ENCODE measurements at places on chromosomes 6 and 20. TPM values are rescaled to one million over a fixed set of nuclear protein-coding genes. Genes with fewer than 3 reads are reported as not detected.

Gene CARMIL1
- 11.9 TPM for polyA plus RNA-seq

DNA sequence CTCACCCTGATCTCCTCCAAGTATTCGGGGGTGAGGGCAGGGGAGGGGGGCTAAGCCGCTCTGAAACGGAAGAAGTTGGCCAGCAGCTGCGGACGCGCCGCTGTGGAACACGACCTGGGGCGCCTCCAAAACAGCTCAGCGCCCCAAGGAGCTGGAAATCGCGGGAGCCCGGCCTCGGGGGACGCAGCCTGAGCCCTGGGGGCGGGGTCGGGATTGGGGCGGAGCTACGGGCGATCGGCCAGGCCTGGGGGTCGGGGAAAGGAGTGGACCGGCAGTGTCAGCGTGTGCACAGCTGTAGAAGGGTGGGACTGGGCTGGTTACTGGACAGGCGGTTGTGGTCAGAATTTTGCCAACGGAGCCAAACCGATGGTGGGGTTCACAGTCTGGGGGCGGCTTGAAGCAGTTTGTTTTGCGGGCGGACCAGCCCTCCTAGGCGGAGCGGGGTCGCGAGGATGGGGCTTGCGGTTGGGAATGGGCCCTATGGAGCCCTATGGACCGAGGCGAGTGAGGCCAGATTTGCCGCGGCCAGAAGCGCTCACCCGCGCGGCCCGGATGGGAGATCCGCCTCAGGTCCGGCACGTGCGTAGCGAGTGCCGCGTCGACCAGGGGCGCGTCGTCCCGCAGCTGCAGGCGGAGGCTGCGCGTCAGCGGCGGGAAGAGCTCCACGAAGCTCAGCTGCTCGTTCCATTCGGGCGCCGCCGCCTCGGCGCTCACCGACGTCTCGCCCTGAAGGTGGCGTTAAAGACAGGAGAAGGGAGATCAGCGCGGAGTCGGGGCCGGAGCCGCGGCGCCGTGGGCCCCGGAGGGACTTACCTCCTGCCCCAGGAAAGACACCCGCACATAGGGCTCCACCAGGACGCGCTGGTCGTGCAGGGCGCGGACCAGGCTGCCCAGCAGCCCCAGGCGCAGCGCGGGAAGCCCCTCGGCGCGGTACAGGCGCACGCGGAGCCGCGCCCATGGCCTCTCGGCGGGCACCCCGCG is 14.3 kb upstream of the SPAG4 start:
- peak; percentile 87 for DNase-seq

Gene GID8
- polyA plus RNA-seq, result 17.6 TPM

- no peak for DNase-seq
Observed at GRCh38 chr6:170019818-170020583, 268.6 kb downstream of the ERMARD start.

- no peak for DNase-seq
Observed at GRCh38 chr20:53245574-53245973, 273.4 kb downstream of the TSHZ2 start.

GRCh38 chr6:157761331-157761921 is 61.6 kb upstream of the SNX9 start:
- peak; percentile 84 for DNase-seq

Gene BTN3A1
- 6.7 TPM for polyA plus RNA-seq

DNA sequence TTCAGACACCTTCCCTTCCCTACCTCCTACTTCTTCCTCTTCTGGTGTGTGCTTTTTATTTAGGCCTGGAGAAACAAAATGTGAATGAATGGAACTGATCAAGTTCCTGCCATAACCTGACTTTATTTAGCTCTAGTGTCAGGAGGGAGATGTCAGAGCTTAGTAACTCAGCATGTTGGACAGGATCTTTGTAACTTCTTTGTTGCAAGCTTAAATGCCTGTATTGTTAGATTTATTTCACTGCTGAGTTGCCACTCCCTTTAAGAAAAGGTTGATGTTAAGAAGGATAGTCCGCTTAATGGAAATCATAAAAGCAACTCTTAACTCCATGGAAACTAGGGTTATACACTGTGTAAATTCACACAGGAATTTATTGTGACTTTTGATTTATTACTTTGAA is 2.2 kb downstream of the FAM120B start:
- DNase-seq, result no peak

GRCh38 chr6:142222022-142222421 is 75.0 kb downstream of the VTA1 start:
- DNase-seq, result no peak

Gene SMOC2
- not detected for polyA plus RNA-seq

DNA sequence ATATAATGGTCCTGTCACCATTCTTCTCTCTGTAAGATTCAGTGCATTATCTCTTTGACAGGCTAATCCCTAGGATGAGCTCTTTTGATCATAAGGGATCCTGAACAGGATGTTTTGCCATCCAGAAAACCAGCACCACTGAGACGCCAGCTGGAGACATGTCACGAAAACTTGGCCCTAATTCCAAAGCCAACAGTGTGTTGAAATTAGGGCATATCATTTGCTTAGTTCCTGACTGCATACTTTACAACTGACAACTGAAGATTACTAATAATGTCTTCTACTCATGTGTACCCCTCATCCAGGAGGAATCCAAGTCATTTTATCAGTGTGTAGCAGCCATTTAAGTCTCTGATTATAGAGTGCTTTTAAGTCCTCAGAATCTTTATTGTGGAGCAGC is 243.6 kb downstream of the KCNQ5 start:
- peak; percentile 78 for DNase-seq

DNA sequence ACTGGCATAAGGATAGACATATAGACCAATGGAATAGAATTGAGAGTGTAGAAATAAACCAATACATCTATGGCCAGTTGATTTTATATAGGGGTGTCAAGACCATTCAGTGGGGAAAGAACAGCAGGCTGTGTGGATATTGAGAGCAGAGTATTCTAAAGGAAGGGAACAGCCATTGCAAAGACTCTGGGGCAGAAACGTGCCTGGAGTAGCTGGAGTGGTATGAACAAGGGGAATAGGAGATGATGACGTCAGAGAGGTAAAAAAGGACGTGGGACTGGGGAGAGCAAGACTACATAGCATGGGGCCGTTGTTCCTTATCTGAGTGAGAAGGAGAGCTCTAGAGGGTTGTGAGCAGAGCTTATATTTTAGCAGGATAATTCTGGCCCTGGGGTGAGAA is 85.2 kb downstream of the TOX2 start:
- DNase-seq, result no peak

Gene PTCRA
- polyA plus RNA-seq, result not detected

Gene THEMIS
- 0.33 TPM for polyA plus RNA-seq

DNA sequence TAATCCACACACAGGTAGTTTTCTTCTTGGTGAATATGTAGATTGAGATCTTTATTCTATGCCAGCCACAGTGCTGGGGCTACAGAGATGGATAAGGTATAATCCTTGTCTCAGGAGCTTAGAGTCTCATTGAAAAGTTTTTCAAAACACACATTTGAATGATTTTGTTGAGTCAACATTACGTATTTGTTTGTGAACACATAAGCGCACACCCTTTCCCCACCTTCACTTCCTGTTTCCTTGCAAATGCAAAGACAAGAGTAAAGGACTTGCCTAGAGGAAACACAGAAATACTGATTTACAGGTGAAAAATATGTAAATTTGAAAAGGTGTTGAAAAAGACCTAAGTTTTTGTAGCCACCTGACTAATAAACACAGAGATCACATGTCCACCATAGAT is 27.8 kb downstream of the VAPB start:
- DNase-seq, result no peak

Gene TAGAP
- not detected for polyA plus RNA-seq

- peak; percentile 58 for DNase-seq
Observed at GRCh38 chr6:74734901-74735300, 471.0 kb downstream of the COL12A1 start.

DNA sequence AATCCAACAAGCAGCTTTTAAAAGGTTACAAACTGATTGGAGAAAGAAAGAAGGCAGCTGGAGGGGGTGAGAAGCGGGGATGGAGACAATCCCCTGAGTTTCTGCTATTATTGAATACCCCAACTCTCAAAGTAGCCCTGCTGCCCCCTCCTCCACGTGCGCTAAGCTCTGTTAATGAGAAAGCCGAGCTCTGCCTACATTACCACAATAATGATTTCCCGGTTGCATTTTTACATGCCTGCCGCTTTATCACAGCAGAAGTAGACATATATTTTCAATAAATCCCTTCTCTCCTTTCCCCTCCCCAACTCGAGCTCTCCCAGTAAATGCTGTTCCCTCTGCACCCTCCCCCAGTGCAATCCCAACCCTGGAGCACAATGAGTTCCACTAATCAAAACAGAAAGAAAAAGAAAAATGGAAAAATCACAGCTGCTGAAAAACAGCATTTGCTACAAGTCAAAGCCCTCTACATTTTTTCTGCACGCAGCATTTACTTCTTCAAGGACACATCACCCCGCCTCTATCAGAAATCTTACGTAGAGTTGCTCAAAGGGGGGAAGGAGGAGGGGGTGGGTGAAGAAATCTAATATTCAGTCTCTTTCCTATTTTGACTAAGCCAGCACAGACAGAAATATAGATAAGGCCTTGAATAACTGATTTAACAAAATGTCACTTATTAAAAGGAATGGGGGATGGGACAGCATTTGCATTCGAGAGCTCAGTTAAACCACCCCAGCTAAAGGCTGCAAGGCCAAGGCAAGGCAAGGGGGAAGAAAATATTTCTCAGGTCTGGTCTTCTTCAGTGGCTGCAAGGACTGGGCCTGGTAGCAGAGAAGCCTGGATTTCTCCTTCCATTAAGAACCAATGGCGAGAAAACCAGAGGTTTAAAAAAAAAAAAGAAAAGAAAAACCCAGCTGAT is 10.7 kb downstream of the TRERF1 start:
- DNase-seq, result peak; percentile 44

GRCh38 chr6:121770943-121771342 is 335.5 kb downstream of the GJA1 start:
- DNase-seq, result peak; percentile 37

DNA sequence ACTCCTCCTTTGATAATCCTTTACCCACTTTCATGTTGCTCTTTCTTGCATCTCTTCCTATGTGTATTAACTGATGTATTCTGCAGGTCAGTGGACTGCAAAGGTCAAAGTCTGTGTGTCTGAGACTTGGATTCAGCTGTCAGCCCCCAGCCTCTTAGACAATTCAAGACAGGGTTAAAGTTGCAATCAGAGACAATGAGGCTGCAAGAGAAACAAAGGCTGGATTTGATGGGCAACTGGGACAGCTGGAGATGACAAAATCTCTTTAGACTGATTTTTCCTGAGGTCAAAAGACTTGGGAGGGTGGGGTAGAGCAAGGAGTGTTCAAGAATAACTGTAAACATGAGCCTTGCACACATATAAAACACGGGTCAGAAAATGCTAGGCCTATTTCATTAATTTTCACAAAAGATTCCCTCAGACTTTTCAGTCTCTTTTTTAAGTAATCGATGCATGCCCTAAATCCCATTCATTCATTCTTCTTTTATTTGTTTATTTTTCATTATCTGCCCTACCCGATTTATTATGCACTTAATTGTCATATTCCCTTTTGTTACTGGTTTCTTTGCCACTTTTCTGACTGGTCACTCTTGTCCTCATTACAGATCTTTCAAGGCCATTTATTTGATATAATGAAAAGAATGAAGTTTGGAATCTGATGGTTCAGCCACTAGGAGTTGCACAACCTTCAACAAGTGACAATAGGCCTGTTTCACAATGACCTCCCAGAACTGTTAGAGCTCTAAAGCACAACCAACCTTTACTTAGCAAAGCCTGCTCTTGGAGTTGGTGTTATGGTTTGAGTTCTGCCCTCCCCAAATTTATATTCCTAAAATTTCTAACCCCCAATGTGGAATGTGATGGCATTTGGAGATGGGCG is 33.8 kb upstream of the AKAP12 start:
- peak; percentile 17 for DNase-seq

- no peak for DNase-seq
Observed at GRCh38 chr6:129699659-129700058, 10.3 kb downstream of the ARHGAP18 start.

DNA sequence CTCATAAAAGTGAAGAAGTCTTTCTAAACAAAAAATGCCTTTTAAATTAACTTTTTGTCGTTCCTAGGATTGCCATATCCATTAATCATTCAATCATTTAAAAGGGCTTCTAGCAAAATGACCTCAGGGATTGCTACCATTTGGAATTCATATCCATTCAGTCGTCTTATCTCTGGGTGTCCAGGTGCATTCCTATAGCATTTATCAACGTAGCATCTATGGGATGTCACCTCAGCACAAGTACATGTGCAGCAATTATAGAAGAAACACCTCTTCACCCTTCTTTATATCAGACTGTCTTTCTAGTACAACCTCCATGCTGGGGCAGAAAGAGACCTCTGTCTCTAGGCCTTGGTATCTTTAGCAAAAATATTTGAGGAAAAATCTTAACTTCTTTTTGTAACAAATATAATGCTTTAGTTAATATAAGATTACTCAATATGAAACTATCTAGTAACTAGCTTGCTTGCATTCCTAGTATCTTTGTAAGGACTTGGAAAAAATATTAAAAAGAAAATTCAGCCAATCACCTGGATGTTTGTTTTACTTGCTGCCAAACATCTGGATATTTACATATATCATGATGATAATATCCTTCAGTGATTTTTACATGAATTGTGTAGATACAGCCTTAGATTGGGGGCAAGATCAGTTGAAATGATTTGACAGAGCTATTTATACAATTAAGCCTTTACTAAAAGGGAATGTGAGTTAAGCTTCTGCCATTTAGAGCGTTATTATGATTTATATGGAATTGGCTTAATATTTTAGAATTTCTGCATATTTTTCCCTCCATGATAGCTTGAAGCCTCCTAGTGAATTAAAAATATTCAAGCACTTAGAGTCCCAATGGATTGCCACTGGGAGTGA is 356.8 kb downstream of the HDGFL1 start:
- DNase-seq, result peak; percentile 22

Gene KIF25
- polyA plus RNA-seq, result not detected

DNA sequence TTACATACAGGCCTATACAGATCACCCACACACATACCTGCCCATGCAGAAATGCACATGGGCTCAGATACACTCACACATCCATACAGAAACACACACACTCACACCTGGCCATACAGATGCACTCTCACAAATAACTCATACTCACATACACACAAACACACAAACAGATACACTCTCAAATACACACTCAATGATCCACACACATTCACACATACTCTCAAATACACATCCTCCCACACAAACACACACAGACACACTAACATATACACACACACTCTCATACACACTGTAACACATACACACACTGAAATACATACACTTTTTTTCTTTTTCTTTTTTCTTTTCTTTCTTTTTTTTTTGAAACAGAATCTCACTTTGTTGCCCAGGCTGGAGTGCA is 90.7 kb downstream of the CDH22 start:
- DNase-seq, result no peak

Gene C6orf15
- polyA plus RNA-seq, result not detected

GRCh38 chr20:64261138-64261537 is 5.6 kb downstream of the PCMTD2 start:
- peak; percentile 39 for DNase-seq

Gene SLC18B1
- 5.8 TPM for polyA plus RNA-seq
